ENCODE measurements at places on chromosomes 12 and 14.

- DNase-seq, result no peak
Observed at GRCh38 chr12:66733839-66734238, 55.0 kb upstream of the GRIP1 start.

GRCh38 chr14:79580906-79581305, 630.4 kb downstream of the DIO2 start:
- no peak for DNase-seq

GRCh38 chr12:697481-697880, 34.2 kb upstream of the NINJ2 start:
- DNase-seq, result no peak

GRCh38 chr12:121947981-121948380, 29.6 kb downstream of the CFAP251 start:
- DNase-seq, result no peak

DNA sequence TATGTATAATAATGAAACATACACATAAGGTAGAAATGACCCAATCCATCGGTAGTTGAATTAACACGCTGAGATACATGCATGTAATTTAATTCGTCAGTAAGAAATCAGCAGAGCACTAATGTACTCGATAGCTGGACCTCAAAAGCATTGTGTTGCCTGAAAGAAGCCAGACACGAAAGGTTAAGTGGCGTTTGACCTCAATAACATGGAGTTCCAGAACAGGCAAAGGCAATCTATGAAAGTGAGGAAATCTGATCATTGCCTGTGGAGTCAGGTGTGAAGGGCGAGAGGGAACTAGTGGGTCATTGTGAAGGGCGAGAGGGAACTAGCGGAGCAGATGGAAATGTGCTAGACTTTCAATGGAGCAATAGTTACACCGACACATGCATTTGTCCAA, 970.4 kb upstream of the TMEM132C start:
- DNase-seq, result no peak

- peak; percentile 19 for DNase-seq
Observed at GRCh38 chr14:77099425-77100167, 1.5 kb downstream of the CIPC start.

- DNase-seq, result no peak
Observed at GRCh38 chr12:12538535-12538934, 24.1 kb downstream of the DUSP16 start.

DNA sequence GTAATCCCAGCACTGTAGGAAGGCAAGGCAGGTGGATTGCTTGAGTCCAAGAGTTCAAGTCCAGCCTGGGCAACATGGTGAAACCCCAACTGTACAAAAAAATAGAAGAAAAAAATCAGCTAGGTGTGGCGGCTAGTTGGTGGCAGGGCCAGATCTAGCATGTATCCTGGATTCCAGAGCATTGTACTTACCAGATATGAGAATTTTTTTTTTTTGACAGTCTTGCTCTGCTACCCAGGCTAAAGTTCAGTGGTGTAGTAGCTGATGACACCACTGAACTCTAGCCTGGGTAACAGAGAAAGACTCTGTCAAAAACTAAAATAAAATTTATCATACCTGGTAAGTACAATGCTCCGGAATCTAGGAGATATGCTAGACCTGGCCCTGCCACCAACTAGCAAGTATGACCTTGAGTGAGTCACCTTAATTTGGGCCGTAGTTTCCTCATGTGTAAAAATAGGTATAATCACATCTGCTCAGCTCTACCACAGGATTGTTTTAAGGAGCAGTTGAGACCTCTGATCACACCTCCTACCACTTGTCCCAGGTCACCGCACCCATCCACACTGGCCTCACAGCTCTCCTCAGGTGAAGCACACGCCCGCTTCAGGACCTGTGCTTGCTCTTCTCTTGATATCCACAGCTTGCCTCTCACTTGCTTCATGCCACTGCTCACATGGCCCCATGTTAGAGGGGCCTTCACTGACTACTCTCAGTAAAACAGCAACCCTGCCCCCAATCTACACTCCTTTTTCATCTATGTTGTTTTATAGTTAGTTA, 140.2 kb downstream of the STXBP6 start:
- DNase-seq, result no peak

- DNase-seq, result no peak
Observed at GRCh38 chr14:76268700-76269099, 107.2 kb upstream of the ESRRB start.

- no peak for DNase-seq
Observed at GRCh38 chr12:19075711-19076340, 53.7 kb upstream of the PLEKHA5 start.

DNA sequence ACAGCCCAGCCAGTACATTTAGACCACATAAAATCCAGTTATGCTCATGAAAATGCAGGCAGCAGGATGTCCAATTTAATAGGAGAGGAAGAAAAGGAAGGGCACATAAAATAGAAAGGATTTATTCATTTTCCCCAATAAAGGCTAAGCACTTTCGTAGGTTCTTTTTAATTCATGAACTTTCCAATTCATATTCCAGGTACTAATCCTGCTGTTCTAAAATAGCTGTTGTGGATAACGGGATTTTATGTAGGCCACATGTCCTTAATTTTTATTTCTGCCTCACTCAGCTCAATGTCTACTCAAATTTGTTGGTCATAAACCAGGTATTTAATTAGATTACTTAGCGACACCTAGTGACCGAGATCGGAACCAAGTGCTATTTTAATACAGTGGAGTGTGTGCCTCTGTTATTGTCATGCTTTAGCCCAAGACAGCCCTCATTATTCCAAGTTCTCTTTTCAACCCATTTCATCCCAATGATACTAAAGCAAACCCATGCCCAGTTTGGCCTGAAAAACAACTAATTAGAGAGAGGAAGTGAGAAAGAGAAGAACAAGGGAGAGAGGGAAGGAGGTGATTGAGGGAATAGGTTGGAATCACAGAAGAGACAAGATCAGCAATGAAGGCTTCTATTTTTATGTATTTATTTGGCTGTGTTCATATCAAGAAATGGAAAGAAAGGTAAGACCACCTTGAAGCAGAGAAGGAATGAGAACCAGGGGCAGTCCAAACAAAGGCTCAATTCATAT, 45.9 kb upstream of the IFNG-AS1 start:
- peak; percentile 52 for DNase-seq

GRCh38 chr12:122819209-122819785, 16.0 kb upstream of the HIP1R start:
- no peak for DNase-seq

DNA sequence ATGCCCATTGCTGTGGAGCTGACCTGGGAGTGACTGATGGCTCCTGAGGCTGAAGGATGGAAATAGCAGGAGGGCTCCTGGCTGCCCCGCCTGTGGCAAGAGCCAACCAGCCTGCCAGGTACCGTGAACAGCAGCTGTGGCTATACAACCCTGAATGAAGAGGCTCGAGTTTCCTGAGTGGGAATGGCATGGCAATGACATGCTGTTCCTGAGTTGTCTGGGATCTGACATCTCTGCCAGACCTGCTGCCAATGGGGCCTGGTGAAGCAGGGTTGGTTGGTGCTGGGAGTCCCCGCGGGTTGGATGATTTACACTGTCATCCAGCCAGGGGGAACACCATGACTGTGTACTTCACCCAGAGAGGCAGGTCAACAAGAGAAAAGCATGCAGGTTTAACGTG, 31.8 kb upstream of the LRRC10 start:
- DNase-seq, result no peak

DNA sequence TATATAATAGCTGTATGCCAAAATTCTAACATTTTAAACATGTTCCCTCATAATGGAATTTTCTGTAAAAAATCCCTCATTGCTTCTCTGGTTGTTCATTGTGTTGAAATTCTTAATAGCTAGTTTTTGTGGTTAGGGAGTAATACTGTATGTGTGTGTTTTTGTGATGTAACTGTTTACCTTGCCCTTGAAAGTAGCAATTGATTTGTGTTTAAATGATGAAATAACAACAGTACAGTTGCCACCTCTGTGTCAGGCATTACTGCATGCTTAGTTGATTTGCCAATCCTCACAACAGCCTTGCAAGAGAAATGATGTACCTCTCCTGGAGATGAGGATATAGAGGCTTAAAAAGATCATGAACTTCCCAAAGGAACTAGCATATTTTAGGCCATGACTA, 94.9 kb downstream of the DAAM1 start:
- DNase-seq, result no peak

All from HS-5 (cell line).